Renal cortical epithelial cell (primary cell): ENCODE measurements at places on chromosomes 11 and 22. TPM values are rescaled to one million over a fixed set of nuclear protein-coding genes. Genes with fewer than 3 reads are reported as not detected.

Gene FLRT1
- total RNA-seq = 0.05 TPM in 1 of 2 replicates, not detected in the other

Gene FAM89B
- total RNA-seq = 10.1 and 14.8 TPM in 2 replicates

Gene HTR3A
- total RNA-seq = 0.35 TPM in 2 replicates

Gene TNNT3
- total RNA-seq = not detected in 2 replicates

Gene SYT13
- total RNA-seq = 12.1 and 42.2 TPM in 2 replicates
